HFFc6 (cell line): ENCODE measurements at places on chromosomes 4 and X. TPM values are rescaled to one million over a fixed set of nuclear protein-coding genes. Genes with fewer than 3 reads are reported as not detected.

GRCh38 chr4:185708348-185708747, 103.6 kb downstream of the SORBS2 start:
- H3K36me3 ChIP-seq, result no peaks in the 10 kb centered on the region; the same call in 1 of the 2 replicates
- DNase-seq, result peak; percentile 13
- H3K27me3 ChIP-seq, result peaks cover 2% of the 10 kb centered on the region
- no peak overlapping the region for H3K27ac ChIP-seq
- H3K4me3 ChIP-seq, result no peak overlapping the region

DNA sequence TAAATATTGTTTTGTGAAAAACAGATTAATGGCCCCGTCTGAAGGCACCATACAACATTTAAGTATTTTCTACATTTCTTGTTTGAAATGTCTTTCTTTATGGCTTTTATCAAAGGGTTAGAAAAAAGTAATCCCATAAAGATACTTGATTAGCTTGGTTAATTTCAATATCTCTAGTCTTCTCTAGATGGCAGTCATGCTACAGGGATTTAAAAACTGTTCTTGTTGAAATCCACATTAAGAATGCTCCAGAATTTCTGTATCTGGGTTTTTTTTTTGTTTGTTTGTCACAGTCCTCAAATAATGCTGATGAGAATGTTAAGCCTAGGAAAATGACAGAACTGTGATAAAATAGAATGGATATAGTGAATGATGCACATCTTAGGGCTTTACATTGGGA, 109.0 kb upstream of the AADAT start:
- no peak overlapping the region for H3K4me3 ChIP-seq
- H3K4me1 ChIP-seq, result no peaks in the 10 kb centered on the region
- no peak overlapping the region for H3K27ac ChIP-seq
- H3K36me3 ChIP-seq, result no peaks in the 10 kb centered on the region
- peak; percentile 10 for DNase-seq
- no peaks in the 10 kb centered on the region; the same call in 1 of the 2 replicates for H3K27me3 ChIP-seq

DNA sequence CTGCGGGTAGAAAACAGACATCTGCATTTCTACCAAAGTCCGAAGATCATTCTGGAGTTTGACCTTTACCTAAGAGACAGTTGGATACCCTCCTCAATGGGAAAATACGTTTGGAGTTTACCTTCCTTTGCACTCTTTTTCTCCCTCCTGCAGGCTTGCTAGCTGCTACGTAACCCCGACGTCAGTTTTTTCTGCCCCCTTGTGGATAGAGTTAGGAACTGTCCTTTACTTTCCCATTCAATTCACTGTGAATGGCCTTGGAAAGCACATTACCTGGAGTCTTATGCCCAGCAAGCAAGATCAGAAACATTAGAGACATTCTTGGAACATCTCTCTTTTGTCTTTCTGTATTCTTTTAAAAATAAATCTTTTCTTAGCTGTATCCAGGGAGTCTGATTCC, 250.7 kb downstream of the NAP1L3 start:
- peaks cover 2% of the 10 kb centered on the region; the same call in 1 of the 2 replicates for H3K27me3 ChIP-seq
- no peak overlapping the region for H3K27ac ChIP-seq
- H3K36me3 ChIP-seq, result no peaks in the 10 kb centered on the region
- no peak for DNase-seq

DNA sequence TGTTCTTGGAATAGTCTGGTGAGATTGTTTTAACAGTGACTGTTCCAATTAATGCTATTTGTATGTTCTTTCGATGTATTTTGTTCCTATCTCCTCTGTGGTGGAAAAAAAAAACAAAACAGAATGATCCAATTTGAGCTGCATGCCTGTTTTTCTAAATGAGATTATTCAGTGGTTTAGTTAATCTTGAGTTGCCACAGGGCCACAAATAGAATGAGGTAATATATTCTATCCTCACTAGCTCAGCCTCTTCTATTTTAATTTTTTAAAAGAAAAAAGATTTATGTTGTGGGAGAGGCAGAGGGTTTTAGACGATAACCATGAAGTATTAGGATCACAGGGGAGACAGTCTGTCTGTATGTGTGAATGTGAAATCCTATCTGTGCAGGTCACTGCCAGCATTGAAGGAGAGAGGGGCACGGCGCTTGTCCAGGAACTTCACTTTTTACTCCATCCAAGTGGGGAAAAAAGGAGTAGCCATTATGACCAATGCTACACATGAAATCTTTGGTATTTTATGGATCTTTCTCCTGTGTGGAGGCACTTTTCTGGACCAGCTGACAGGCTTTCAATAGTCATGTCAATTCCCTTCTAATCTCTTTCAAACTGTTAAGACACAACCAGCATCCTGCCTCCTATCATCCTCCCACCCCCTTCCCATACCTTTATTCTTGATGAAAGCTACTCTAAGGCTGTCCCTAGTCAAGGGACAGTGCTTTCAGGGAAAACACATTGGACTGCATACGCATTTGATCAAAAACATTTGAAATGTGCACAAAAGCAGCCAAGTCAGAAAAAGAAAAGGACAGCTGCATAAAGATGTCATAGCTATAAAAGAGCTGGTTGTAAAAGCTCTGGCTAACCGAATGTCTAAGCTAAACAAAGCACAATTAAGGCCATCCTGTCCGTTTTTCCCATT, 1063.8 kb upstream of the INTU start:
- no peak for DNase-seq
- H3K4me1 ChIP-seq, result no peaks in the 10 kb centered on the region
- H3K36me3 ChIP-seq, result no peaks in the 10 kb centered on the region
- H3K4me3 ChIP-seq, result no peak overlapping the region
- H3K27ac ChIP-seq, result no peak overlapping the region
- H3K27me3 ChIP-seq, result no peaks in the 10 kb centered on the region; the same call in 1 of the 2 replicates

DNA sequence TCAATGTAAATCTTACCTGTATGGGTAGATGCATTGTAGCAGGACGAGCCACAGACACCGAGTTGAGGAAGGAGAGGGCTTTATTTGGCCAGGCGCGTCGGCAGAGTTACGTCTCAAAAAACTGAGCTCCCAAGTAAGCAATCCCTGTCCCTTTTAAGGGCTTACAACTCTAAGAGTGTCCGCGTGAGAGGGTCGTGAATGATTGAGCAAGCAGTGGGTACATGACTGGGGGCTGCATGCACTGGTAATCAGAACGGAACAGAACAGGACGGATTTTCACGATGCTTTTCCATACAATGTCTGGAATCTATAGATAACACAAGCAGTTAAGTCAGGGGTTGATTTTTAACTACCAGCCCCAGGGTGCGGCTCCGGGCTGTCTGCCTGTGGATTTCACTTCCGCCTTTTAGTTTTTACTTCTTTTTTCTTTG, 524.9 kb upstream of the HTR2C start:
- DNase-seq, result no peak
- no peaks in the 10 kb centered on the region for H3K36me3 ChIP-seq
- H3K4me3 ChIP-seq, result no peak overlapping the region
- H3K4me1 ChIP-seq, result no peaks in the 10 kb centered on the region
- no peak overlapping the region for H3K27ac ChIP-seq
- no peaks in the 10 kb centered on the region for H3K27me3 ChIP-seq

GRCh38 chrX:28398342-28398741, 188.9 kb upstream of the IL1RAPL1 start:
- no peak for DNase-seq
- H3K4me3 ChIP-seq, result no peak overlapping the region
- H3K36me3 ChIP-seq, result no peaks in the 10 kb centered on the region
- H3K4me1 ChIP-seq, result no peaks in the 10 kb centered on the region
- no peak overlapping the region for H3K27ac ChIP-seq

DNA sequence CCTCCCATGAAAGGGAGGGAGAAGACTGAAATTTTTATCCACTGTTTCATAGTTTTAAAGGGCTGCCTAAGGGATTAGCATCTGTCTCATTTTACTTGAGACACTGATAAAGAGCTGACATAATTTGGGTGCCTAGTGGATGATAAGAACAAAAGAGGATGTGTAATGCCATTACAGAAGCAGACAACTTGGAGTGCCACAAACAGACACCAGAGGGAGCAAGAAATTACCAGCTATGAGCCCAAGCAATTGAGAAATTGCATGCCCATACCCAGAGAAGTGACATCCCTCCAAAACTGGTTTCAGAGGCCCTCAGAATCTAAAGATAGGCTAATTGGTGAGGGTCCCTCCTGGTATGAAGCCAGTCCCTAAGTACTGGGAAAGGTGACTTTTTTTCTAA, 38.5 kb upstream of the POU3F4 start:
- no peak overlapping the region for H3K27ac ChIP-seq
- no peak overlapping the region for H3K4me3 ChIP-seq
- H3K27me3 ChIP-seq, result peaks cover 1% of the 10 kb centered on the region; the same call in 1 of the 2 replicates
- DNase-seq, result no peak
- H3K36me3 ChIP-seq, result no peaks in the 10 kb centered on the region
- H3K4me1 ChIP-seq, result no peaks in the 10 kb centered on the region

DNA sequence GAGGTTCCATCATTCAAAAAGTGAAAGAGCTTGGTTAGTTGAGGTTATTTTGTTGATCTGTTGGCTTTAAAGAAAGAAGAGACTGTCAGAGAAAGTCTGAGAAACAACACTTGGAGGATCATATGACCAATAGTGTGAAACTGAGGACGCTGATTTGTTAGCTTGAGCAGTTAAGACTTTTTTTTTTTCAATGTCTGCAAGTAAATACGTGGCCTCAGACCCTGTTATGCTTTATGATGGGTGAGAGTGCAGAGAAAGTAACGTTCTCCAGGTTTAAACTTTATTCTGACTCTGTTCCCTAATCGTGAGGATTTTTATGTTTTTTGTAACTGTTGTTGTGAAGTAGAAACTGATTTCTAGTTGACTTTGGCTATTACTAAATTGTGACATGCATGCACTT, 45.9 kb downstream of the GAB1 start:
- H3K27ac ChIP-seq, result peak overlapping the region; percentile 83
- no peaks in the 10 kb centered on the region for H3K27me3 ChIP-seq
- H3K4me3 ChIP-seq, result peak overlapping the region; percentile 76

GRCh38 chr4:112063260-112063659, 82.0 kb upstream of the FAM241A start:
- H3K4me3 ChIP-seq, result no peak overlapping the region
- no peaks in the 10 kb centered on the region for H3K36me3 ChIP-seq
- H3K27ac ChIP-seq, result no peak overlapping the region
- DNase-seq, result no peak
- no peaks in the 10 kb centered on the region; the same call in 1 of the 2 replicates for H3K27me3 ChIP-seq

- H3K4me1 ChIP-seq, result peaks cover 7% of the 10 kb centered on the region; the same call in 1 of the 2 replicates
- DNase-seq, result no peak
- H3K27me3 ChIP-seq, result no peaks in the 10 kb centered on the region
- H3K36me3 ChIP-seq, result no peaks in the 10 kb centered on the region
- no peak overlapping the region for H3K4me3 ChIP-seq
- H3K27ac ChIP-seq, result no peak overlapping the region
Measured at GRCh38 chrX:109839694-109840567, 106.9 kb upstream of the ACSL4 start.

- H3K27ac ChIP-seq, result peak overlapping the region; percentile 18; the same call in 1 of the 2 replicates
- H3K27me3 ChIP-seq, result no peaks in the 10 kb centered on the region; the same call in 1 of the 2 replicates
- no peak overlapping the region for H3K4me3 ChIP-seq
Measured at GRCh38 chr4:71020611-71021010, 27.2 kb downstream of the DCK start.

DNA sequence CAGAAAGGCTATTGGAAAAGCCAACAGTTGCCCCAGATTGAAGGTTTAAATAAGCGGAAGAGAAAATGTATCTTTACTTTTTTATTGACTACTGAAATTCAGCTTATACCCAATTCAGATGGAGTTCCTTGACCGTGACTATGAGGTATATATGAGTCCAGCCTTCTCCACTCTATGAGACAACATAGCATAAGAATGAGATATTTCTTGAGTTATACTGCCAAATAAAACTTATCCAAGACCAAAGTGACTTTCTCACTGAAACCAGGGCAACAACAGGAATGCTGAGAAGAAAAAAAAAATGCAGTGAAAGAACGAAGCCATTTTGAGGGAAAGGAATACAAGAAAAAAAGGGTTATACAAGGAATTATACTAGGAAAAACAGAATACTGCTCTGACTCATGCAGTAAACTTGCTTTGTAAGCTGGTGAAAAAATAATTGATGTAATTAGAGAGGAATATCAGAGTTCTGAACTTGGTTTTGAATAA, 16.3 kb upstream of the PDK3 start:
- H3K27ac ChIP-seq, result no peak overlapping the region
- no peaks in the 10 kb centered on the region for H3K4me1 ChIP-seq
- no peak for DNase-seq
- no peak overlapping the region for H3K4me3 ChIP-seq
- H3K27me3 ChIP-seq, result peaks cover 7% of the 10 kb centered on the region

GRCh38 chrX:150216716-150217115, 146.4 kb upstream of the MAMLD1 start:
- no peak overlapping the region for H3K4me3 ChIP-seq
- H3K27ac ChIP-seq, result no peak overlapping the region
- H3K36me3 ChIP-seq, result no peaks in the 10 kb centered on the region
- no peak for DNase-seq

DNA sequence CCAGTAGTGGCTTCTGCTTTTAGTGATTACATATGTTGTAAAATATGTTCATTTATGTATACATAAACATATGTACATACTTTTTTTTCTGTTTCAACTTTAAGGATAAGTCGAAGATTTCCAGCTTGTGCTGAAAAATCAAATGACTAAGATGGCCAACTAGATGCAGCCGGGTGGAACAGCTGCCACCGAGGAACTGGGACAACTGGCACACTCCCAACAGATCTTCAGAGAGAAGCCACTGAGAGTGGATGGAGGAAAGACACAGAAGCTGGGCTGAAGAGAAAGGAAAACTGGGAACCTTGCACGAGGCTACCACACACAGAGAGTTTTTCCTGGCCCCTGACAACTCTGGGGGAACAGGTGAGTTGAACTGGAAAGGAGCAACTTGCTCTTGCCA, 207.5 kb downstream of the FAM47B start:
- H3K27ac ChIP-seq, result no peak overlapping the region
- H3K4me1 ChIP-seq, result no peaks in the 10 kb centered on the region
- no peak overlapping the region for H3K4me3 ChIP-seq
- no peaks in the 10 kb centered on the region for H3K36me3 ChIP-seq
- peaks cover 8% of the 10 kb centered on the region for H3K27me3 ChIP-seq

DNA sequence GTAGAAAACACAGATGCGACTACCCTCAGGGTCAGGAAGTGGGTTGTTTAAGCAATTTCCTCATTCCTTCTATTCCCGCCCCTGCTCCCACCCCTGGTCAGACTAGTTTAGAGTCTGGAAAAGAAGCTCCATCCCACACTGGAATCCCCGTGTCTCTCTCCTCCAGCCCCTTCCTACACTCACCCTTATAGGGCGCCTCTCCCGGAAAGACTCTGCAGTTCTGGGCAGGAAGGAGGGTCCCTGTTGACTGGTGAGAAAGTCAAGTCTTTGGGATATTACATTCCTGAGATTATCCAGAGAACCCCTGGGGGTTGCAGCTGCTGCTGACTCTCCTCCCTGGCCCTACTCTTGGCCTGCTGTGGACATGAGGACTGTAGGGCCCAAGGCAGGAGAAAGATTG, 11.9 kb downstream of the STARD8 start:
- H3K4me3 ChIP-seq, result peak overlapping the region; percentile 61; the same call in 1 of the 2 replicates
- H3K36me3 ChIP-seq, result peaks cover 11% of the 10 kb centered on the region
- peak overlapping the region; percentile 92 for H3K27ac ChIP-seq

Gene GPC4
- not detected in 3 replicates for total RNA-seq

Gene DHX15
- total RNA-seq, result 93.4 to 115 TPM (median 111 TPM) in 3 replicates

Gene C4orf50
- not detected in 3 replicates for total RNA-seq

Gene ERCC6L
- total RNA-seq, result 3.1 to 7.7 TPM (median 6.8 TPM) in 3 replicates
